ENCODE measurements at places on chromosomes 2 and 18. TPM values are rescaled to one million over a fixed set of nuclear protein-coding genes. Genes with fewer than 3 reads are reported as not detected.

The MYO5B gene
- not detected for total RNA-seq

The MAL gene
- total RNA-seq = 101 TPM

The LYG2 gene
- total RNA-seq = not detected

The MTA3 gene
- 39.7 TPM for total RNA-seq

The RUFY4 gene
- total RNA-seq = not detected

The C2orf80 gene
- not detected for total RNA-seq

The ATP6V1B1 gene
- total RNA-seq = not detected

The SIX3 gene
- total RNA-seq = 0.25 TPM

The CCT7 gene
- 584 TPM for total RNA-seq

The GKN1 gene
- not detected for total RNA-seq

The CXCR1 gene
- not detected for total RNA-seq

The CXCR4 gene
- 140 TPM for total RNA-seq

The MAPK4 gene
- total RNA-seq = not detected
